Ureter (tissue), 1 donor: ENCODE measurements at places on chromosomes 2 and 18. TPM values are rescaled to one million over a fixed set of nuclear protein-coding genes. Genes with fewer than 3 reads are reported as not detected.

The ZBTB7C gene
- 72.1 TPM for total RNA-seq

The UPP2 gene
- total RNA-seq = not detected

The FAM136A gene
- 29.3 TPM for total RNA-seq

The NTSR2 gene
- total RNA-seq = not detected

The VWA3B gene
- 1.7 TPM for total RNA-seq

The INHA gene
- 0.78 TPM for total RNA-seq

The BMP10 gene
- not detected for total RNA-seq

The UGT1A7 gene
- total RNA-seq = 7.7 TPM

The ANKRD30B gene
- not detected for total RNA-seq

The BAZ2B gene
- total RNA-seq = 135 TPM

The ADAM23 gene
- 0.78 TPM for total RNA-seq

The VIT gene
- 7.4 TPM for total RNA-seq

The PROKR1 gene
- total RNA-seq = not detected

The PPP1R1C gene
- 2.0 TPM for total RNA-seq

The HOXD8 gene
- total RNA-seq = 41.7 TPM

The APLF gene
- 8.9 TPM for total RNA-seq

- DNase-seq = no peak
These were observed 100.5 kb upstream of the LMAN1 start for GRCh38 chr18:59459369-59460071.

GRCh38 chr18:76483780-76484179, 11.3 kb downstream of the ZNF516 start:
- no peak for DNase-seq

GRCh38 chr18:22667616-22668422, 250.1 kb upstream of the CTAGE1 start:
- DNase-seq = no peak

DNA sequence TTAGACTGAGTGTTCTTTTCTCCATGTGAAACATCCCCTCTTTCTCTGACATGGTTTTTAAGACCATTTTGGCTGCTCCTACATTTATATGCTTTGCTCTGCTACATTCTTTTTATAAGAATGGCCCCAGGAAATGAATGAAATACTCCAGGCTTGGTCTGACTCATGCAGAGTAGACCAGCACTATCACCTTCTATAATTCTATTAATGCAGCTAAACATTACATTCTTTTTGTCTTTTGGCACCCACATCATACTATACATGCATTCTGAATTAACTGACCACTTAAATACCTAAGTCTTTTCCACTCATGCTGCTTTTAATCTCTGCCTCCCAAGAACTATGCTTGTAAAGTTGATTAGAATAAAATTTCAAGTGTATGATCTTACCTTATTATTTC, 94.1 kb downstream of the AAK1 start:
- no peak for DNase-seq

DNA sequence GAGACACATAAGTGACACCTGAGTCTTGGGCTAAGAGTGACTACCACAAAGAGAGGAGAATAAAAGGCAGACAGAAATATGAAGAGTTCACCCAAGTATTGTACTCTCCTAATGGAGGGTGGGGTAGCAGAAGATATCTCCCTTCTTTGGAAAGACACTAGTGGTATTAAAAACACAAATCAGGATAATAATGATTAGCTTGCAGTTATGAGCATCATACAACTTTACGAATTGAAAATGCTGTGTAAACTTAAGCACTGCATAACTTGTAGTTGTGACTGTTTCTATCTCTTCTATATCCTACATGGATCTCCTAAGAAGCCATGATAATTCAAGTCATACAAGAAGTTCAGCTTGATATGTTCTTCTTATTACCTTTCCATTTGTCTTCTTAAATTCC, 38.1 kb upstream of the CDH20 start:
- DNase-seq = no peak

GRCh38 chr2:118657466-118657865, 190.0 kb downstream of the EN1 start:
- no peak for DNase-seq

DNA sequence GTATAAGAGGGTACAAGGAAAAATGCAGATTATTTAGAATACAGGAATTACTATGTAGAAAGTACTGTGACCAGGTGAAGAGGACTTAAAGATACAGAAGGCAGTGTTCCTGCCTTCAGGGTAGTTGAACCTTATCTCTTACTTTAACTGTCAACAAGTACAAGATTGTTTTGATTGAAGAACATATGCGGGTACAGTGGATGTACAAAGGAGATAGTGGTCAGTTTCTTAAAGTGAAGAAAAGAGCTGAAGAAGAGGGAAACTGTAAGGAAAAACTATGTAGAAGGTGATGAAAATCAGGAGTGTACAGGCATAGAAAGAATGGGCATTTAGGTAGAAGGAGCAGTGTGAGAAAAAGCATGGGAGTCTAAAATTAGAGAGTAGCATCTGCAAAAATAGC, 2.2 kb downstream of the RALBP1 start:
- DNase-seq = no peak

DNA sequence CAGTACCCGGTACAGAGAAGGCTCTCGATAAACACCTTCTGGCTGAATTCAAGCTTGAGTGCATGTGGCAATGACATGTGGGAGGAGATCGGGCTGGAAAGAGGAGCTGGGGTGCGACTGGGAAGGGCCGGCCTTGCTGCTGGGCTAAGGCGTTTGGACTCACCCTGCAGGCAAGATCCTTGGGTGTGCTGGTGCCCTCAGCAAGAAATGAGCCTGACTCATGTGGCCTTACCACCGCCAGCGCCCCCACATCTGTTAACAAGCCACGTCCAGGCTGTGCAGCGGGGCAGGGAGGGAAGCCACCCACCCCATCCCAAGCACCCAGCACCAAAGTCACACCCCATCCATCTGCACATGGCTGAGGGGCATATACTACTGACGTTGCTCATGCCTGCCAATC, 1.3 kb downstream of the HS1BP3 start:
- DNase-seq = no peak

DNA sequence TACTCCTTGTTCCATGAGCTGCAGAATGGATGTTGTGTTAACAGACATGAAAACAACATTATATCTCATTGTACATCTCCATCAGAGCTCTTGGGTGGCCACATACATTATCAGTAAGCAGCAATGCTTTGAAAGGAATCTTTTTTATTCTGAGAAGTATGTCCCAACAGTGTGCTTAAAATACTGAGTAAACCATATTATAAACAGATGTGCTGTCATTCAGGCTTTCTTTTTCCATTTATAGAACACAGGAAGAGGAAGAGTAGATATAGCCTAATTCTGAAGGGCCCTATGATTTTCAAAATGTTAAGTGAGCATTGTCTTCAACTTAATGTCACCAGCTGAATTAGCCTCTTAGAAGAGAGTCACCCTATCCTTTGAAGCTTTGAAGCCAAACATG, 44.3 kb upstream of the CABYR start:
- no peak for DNase-seq

DNA sequence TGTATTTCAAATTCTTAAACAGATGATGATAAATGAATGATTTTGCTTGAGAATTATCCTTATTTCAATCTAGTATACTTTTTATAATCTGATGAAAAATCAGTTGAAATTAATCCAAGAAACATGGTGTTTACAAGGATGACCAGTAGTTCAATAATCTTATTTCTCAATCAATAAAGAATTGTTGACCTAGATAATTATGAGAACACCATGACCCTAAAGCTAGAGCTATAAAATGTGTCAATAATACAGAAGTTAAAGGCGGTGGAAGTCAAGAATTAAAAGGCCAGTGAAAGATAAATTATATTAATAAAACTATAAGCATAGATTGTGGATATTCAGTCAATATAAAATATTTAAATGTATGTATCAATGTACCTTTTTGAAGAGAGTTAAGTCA, 667.4 kb upstream of the GCFC2 start:
- no peak for DNase-seq

DNA sequence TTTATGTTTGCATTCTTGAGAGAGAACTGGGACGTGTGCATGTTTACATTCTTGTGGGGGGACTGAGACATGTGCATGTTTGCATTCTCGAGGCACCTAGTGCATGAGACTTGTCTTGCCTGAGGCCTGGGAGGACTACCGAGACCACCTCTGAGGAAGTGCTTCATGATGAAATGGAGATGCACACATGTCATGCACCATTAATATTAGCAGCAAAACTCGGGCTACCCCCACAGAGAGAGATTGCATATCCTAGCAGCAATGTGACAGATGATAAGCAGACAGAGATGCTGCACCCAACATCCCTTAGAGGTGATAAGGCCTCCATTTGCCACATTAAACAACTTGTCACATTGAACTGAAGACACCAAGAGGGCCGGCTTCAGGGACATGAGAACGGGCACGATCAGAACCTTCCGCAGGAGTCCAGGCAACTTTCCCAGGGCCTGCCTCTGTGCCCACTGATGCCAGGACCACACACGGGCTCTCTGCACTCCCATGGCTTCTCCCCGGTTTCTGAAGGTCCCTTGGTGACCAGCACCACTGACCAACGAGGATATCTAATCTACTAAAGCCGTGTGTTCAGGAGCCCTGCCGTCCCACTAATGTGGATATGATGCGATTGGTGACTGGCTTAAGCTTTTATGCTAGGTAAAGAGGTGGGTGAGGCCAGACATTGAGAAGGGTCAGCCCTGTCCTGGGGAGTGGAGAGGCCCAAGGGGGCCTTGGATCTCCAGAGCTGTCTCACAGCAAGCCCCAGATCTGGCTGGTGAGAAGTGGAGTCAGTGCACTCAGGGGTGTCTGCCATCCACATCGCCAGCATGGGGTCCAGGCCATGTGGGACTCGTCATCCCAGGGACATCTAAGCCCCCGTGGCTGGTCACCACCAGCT, 208.3 kb downstream of the NDUFA10 start:
- DNase-seq = peak; percentile 33

DNA sequence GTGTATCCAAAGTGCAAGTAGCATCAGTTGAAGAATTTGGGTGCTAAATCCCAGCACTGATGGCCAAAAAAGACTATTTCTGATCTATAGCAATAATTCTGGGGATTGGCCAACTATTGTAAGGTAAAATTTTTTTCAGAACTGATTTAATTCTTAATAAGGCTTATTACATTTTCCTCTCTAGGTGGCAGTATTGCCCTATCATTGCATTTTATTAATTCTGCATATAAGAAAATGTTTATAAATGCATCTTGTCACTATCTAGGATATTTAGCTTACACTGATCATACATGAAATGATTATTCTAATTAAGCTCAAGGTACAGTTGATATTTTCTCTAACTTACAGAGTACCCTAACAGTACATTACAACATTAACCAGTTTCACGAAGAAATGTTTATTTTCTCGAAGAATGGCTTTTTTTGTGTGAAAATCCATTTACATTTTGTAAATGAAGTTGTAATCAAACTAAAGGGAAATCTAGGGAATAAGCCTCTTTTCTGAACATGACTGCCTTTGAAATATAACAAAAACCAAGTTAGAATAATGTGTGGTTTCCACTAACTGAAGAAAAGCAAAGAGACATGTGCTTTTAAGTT, 11.0 kb downstream of the TTN start:
- DNase-seq = no peak

- DNase-seq = no peak
These were observed 95.4 kb downstream of the DOCK10 start for GRCh38 chr2:224946895-224947294.

GRCh38 chr18:58579561-58580047, 49.3 kb downstream of the ALPK2 start:
- no peak for DNase-seq

GRCh38 chr2:27408601-27409320, 630 bp downstream of the PPM1G start:
- DNase-seq = no peak

DNA sequence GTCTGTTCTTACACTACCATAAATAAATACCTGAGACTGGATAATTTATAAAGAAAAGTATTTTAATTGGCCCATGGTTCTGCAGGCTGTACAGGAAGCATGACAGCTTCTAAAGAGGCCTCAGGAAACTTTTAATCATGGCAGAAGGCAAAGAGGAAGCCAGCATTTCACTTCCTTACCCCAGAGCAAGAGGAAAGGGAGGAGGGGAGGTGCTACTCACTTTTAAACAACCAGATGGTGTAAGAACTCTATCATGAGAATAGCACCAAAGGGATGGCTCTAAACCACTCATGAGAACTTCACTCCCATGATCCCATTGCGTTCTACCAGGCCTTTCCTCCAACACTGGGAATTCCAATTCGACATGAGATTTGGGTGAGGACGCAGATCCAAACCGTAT, 344.4 kb upstream of the SLC39A10 start:
- DNase-seq = no peak

DNA sequence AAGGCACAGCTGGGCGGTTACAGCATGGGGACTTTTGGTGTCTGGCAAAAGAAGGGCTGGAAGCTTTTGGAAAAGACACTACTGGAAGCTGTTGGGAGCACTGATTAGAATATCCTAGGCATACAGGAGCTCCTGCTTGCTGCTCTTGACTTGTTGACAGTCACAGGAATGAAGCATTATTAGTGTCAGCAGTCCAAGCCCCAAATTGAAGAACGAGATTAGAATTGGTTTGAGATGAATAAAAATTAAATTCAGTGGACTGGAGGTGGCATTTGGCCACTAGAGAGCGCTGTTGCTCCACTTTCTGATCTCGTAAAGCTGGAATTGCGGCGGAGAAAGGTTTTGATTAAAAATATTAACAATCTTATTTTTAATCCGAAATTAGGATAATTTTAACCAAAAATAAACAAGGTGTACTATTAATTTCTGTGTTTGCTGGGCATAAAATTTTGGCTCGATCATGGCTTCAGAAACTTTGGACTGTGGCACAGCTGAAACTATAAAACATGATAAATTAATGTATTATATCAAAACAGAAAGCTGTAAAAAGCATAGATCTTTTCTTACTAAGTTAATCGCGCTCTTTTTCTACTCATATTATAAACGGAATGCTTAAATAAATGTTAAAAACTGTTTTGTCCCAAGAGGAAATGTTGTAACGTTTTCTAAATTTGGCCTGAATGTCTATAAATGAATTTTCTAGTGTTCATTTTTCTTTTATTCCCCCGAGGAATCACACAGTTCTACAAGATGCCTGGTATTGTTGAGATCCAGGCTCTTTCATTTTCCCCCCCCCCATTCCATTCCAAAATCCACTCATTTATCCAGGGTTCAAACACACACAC, 2.4 kb upstream of the HOXD8 start:
- peak; percentile 80 for DNase-seq

- no peak for DNase-seq
These were observed 155.7 kb downstream of the DYM start for GRCh38 chr18:49304751-49305150.

- no peak for DNase-seq
These were observed 34.4 kb downstream of the MAIP1 start for GRCh38 chr2:199989822-199990221.

DNA sequence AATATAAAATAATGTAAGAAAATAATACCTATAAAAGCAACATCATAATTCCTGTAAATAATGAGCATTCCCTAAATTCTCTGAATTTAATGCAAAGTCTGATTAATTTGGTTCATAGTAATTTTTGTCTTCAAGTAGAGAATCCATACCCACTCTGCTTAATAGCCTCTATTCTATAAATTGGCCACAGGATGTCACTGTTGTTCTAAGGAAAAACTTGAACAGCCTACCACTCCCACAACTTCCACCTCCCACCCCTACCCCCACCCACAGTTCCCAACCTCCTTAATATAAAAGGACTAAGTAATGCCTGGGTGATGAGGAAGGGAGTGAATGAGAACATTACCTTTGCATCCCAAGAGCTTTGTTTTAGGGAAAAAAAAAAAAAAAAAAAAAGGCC, 27.2 kb upstream of the BBS5 start:
- DNase-seq = no peak

- no peak for DNase-seq
These were observed 123.7 kb upstream of the MSTN start for GRCh38 chr2:190186238-190186637.

- DNase-seq = no peak
These were observed 915.6 kb downstream of the NRXN1 start for GRCh38 chr2:50116096-50117010.
